ENCODE measurements at places on chromosomes 13 and 19.

GRCh38 chr19:16199275-16199932 lies 1.7 kb downstream of the AP1M1 start:
- no peak for DNase-seq

GRCh38 chr19:5953680-5954213 lies 24.2 kb downstream of the RANBP3 start:
- no peak for DNase-seq

GRCh38 chr13:33218426-33218825 lies 67.1 kb downstream of the STARD13 start:
- DNase-seq, result no peak

GRCh38 chr19:18098891-18099622 lies 1.5 kb downstream of the MAST3 start:
- DNase-seq, result no peak

DNA sequence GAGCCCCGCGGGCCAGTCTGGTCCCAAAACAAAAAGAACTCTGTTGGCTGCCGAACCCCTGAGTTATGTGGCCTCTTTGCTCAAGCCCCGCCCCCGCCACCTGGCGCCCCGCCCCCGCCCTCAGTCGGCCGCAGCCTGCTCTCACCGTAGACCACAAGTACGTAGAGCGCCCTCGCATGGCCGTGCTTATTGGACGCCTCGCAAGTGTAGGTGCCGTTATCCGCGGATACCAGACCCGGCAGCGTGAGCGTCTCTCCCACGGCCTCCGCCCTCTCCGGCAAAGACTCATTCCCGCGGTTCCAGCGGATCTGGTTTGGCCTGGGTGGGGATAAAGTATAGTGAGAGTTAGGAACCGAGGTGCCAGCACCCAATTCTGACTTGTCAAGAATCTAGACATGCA lies 5.5 kb upstream of the ZNF428 start:
- DNase-seq, result peak; percentile 65

DNA sequence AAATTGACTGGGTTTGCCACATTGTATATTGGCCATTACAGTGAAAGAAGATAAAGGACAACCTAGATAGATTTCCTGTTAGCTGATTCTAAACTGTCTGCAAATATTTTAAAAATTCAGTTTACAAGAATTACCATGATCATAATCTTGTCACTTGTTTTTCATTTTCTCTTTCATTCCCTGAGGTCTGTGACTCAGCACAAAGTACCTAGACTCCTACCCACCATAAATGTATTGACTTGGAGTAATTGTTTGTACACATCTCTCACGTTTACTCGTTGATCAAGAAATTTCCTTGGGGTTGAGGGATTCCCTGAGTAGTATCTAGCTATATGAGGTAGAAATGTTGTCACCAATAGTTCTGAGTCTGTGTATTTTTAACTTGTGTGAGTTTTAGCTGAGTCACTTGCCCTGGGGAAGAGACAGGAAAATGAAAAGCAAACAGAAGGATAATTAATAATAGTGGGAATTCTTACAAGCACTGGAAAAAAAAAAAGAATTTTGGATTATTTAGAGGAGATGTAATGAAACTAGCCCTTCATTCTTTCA lies 299.2 kb upstream of the DACH1 start:
- no peak for DNase-seq

DNA sequence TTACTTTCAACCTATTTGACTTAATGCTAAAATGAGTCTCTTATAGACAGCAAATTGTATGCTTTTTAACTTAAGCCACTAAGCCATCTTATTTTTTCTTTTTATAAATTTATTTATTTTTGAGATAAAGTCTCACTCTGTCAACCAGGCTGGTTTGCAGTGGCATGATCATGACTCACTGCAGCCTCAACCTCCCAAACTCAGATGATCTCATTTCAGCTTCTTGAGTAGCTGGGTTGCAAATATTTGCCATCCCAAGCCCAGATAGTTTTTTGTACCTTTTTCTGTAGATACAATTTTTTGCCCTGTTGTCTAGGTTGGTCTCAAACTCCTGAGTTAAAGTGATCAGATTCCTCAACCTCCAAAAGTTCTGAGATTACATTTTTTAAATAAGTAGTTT lies 27.1 kb downstream of the ZNF714 start:
- DNase-seq, result no peak

DNA sequence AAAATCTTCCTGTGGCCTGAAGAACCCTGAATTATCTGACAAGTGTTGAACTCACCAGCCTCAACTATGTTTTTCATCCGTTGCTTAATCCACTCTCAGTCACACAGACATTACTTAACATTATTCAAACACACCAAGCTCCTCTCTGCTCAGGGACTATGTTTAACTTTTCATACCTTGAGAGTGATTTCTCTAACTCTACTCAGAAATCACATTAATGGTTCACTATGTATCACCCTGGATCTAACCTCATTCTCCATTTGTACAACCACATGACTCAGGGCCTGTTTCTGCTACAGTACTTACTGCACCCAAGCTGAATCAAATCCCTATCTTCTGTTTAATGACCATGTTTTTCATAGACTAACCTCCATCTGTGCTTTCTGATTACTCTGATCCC lies 553.7 kb upstream of the PRR20A start:
- no peak for DNase-seq
